Inflammatory macrophage treated with lipopolysaccharide for 1 hour (primary cell): ENCODE measurements at places on chromosomes 3 and 15.

DNA sequence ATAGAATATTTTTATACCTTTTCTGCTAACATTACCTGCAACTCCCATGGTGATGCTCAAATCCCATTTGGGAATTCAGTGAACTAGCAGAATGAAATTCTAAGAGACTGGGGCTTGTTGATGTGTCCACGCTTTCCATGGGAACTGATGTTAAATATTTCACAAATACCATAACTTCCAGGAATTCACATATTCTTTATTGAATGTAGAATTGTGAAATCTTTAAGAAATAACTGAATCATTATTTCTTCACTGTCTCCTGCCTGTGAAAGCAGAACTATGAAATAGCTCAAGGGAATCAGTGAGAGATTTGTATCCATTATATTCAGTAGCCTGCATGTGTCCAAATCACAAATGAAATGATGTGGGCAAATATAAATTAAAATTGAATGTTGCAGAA is 130.8 kb downstream of the SERPINI1 start:
- DNase-seq = peak; percentile 81

GRCh38 chr15:95664450-95664849 is 666.0 kb upstream of the NR2F2 start:
- DNase-seq = no peak

DNA sequence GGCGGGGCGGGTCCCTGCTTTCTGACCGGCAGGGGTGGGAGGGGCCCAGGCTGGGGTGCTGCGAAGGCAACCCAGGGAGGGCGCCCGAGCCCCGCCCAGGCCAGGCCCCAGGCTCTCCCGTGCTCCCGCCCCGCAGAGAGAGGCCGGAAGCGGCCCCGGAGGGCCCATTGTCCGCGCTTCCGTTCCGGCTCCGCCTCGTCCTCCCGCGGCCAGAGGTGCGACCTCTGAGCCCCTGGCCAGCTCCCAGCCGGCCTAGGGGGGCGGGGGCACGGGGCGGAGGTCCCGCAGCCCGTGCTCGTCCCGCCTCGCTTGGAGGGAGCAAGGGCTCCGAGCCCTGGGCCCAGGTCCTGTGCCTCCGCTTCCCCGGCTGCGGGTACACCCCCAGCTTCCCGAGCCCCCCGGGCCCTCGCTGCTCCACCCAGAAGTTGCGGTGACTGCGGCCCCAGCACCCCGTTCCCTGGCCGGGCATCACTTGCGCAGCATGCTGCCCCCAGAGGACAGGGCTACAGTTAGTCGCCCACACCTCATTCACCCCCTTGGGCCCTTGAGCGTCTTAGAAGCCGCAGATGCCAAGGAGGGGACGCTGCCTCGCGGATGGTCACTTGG is 20.4 kb upstream of the PLXND1 start:
- DNase-seq = peak; percentile 89

DNA sequence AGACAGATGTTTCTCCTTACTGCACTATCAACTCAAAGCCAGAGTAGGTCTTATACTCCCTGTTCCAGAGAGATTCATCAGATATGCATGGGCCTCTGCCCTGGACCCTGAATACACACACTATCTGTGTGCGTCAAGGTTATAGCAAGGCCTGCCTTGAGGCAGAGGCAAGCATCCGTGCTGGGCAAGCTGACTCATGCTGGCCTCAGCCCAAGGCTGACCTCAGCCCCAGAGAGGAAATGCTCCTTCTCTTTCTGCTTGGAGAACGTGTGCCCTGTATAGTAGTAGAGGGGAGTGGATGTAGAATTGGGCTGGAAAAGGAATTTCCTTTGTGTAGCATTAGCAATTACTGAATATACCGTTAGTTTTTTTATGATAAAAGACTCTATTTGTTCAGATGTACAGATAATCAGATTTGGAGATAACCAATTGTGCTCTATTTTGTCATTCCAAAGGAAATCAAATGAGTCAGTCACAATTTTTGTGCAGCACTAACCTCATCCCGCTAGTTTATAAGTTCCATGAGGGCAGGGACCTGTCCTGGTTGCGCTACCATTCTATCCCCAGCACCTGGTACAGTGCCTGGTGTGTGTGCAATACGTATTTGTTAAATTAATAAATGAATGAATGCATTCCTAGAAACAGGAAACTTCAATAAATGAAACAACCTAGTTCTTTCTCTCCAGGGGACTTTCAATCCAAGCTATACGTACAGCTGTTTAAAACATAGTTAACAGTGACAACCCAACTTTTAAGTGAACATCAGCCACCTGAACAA is 13.3 kb upstream of the PAQR9 start:
- peak; percentile 77 for DNase-seq

DNA sequence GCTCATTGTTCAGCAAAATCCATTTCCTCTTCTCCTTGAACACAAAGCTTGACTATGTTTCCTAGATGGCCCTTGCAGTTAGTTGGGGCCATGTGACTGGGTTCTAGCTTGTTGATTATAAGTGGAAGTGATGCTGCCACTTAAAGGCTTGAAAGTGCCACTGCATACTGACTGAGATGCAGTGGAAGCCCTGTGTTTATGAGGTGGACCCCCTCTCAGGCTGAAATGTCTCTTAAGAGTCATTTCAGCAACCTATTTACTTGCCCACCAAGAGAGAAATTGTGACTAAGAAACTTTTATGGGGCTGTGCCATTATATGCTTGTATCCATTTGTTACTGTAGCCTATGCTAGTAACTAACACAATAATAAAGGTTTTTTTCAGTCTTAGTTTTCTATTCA is 8.4 kb upstream of the ANP32A start:
- peak; percentile 36 for DNase-seq

GRCh38 chr3:101803173-101803782 is 24.3 kb downstream of the NXPE3 start:
- peak; percentile 76 for DNase-seq

- no peak for DNase-seq
Observed at GRCh38 chr3:22581007-22581406, 622.1 kb upstream of the UBE2E2 start.

- no peak for DNase-seq
Observed at GRCh38 chr3:112693186-112693585, 52.2 kb upstream of the CCDC80 start.

DNA sequence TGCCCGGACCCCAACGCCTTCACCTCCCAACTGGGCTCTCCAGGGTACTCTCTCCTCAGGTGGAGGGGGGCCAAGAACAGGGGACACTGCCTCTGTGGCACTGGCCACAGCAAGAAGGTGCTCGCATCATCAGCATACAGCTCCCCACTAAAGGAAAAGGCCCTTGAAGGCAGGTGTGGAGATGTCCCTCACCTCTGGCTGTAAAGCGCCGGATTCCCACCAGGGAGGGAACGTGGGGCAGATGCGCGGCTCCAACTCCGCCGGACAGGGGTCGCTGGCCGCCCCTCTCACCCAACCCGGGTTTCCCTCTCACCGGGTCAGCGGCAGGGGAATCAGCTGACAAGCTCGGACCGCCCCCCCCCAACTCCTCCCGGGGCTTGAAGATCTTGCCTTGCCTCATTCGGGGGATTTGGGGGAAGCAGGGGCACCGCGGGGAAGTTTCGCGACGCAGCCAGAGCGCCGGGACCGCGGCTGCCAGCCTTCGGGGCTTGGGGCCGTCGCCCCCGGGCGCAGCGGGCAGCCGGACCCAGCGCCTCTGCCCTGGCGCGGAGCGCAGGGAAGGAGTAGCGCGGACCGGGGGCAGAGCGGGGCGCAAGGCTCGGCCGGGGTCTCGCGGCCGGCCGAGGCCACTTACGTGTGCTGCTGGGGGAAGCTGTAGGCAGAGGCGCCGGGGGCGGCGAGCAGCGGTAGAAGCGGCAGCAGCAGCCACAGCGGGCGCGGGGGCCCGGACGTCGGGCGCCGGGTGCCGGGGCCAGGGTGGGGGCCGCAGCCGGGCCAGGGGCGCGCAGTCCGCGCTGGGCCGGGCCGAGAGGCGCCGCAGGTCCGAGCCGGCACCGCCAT is 630 bp downstream of the CACNA2D2 start:
- DNase-seq = no peak

DNA sequence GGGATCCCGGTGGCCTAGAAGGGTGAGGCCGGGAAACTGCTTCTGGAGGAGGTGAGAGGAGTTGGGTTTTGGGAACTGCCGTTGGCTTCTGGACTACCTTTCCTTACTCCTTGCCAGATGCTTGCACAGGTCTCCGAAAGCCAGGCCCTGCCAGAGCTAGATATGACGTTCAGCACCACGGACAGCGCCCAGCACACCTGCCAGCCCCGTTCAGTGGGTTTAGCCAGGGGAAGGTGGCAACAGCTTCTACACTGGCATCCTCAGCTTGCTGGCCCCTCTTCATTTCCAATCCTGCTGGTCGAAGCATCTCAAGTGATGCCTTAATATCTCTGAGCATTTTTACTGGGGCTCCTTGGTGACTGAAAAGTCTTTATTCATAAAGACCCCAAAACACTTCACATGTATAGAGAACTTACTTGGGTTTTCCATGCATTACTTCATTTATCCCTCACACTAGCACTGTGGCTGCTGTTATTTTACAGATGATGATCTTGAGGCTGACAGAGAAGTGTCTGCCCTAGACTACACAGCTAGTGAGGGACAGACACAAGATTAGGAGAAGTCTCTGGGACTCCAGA is 21.9 kb downstream of the HCN4 start:
- DNase-seq = no peak

GRCh38 chr3:189937302-189938127 is 183.2 kb downstream of the P3H2 start:
- no peak for DNase-seq

DNA sequence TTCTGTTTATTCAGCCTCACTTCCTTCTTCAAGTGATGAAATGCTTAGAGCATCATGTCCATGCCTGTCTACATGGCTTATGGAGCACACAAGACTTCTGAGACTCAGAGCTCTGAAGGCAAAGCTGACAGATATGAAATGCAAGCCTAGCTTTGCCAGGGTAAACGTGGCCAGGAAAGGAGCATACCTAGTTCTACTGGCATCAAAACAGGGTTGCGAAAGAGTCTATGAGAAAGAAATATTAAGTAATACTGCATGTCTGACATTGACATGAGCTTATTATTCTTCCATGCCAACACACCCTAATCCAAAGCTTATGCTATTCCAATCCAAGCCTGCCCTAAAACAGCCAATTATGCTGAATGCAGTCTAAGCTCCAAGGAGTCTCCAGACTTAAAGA is 391.5 kb downstream of the ERC2 start:
- no peak for DNase-seq

GRCh38 chr3:43185274-43185982 is 79.5 kb upstream of the POMGNT2 start:
- DNase-seq = no peak

GRCh38 chr15:39132070-39132469 is 448.8 kb upstream of the THBS1 start:
- DNase-seq = no peak

DNA sequence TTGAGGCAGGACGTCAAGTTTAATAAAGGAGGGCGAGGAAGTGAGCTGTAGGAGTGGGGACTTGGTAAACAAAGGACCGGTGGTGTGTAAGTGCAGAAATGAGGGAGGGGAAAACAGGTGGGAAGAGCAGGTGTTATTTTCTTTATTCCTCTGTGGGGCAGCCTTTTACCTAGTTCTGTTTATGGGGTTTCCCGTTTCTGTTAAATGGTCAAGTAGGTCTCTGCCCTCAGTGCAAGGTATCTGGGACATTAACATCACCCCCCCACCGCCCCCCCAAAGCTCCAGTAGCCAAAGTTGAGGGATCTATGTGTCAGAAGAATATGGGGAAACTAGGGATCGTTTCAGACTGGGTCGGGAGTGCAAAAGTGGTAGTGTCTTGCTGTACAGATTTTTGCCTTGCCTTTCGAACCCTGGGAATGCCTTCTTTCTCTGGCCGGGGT is 893 bp downstream of the MGA start:
- no peak for DNase-seq

DNA sequence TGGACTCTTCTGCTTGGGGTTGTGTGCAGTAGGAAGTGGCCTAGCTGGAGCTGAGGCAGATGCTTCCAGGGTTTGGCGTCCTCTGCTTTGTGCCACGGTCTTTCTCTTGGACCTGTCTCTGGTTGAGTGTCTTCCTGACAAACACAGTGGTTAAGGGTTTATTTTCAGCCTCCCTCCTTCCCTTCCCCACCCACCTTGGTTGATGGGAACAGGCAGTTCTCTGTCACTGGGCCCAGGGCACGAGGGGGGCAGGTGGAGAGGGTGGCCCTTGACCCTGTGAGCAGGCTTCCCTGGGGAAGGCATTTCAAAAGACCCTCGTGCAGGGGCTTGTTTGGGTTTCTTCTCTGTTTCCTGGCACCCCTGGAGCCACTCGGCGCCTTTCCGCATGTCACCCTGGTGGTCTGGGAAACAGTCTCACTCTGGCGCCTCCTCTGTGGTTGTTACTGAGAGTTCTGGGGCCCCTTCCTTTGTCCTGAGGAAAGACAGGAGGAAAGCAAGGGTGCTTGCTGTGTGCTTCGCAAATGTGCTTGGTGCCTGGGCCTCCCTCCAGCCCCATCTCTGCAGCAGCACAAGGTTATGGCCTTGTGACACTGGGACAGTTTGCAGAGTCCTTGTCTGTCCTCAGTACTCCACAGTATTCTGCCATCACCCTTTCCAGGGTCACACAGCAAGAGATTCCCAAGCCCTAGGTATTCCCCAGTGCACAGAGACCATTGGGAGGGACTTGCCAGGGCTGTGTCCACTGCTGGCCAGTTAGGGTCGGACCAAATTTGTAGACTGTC is 10.3 kb upstream of the STAB1 start:
- DNase-seq = no peak

DNA sequence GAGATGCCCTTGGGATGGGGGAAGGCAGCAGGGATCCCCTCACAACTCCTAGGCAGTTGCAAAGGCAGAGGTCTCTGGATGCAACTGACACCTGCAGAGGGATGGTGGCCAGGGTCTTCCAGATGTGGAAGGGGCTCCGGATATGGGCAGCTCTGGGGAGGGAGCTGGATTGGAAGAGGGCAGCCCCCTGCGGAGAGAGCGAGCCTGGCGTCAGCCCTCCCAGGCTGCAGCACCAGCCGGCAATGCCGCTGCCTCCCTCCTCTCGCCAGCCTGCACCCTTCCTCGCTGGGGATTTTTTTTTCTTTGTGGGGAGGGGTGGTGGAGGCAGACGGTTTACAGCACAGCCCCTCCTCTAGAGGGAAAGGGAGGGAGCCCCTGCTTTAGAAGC is 1.6 kb downstream of the INSYN1 start:
- no peak for DNase-seq

DNA sequence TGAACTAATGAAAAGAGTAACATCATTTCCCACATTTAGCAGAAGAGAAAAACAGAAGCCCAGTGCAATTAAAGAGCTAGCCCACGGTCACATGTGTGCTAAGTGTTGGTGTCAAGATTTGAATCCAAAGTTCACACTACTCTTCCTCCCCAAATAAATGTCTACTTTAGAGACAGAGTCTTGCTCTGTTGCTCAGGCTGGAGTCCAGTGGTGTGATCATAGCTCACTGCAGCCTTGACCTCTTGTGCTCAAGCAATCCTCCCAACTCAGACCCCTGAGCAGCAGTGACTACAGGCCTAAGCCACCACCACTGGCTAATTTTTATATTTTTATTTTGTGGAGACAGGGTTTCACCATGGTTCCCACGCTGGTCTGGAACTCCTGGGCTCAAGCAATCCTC is 4.8 kb downstream of the OSBPL10 start:
- no peak for DNase-seq

DNA sequence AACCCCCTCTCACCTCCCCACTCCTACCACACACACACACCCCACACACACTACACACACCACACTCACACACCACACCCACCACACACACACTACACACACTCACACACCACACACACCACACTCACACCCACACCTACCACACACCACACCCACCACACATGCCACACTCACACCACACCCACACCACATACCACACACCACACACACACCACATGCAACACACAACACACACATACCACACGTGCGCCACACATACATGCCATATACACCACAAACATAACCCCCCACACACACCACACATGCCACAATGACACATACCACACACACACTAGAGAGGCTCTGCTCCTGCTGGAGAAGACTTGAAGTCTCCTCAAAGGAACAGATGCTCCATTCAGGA is 5.9 kb upstream of the ITPKA start:
- no peak for DNase-seq
